ENCODE measurements at places on chromosomes 1 and 21. TPM values are rescaled to one million over a fixed set of nuclear protein-coding genes. Genes with fewer than 3 reads are reported as not detected.
A peak's percentile ranks its signal among the peaks of the same experiment; 100 is the strongest.

DNA sequence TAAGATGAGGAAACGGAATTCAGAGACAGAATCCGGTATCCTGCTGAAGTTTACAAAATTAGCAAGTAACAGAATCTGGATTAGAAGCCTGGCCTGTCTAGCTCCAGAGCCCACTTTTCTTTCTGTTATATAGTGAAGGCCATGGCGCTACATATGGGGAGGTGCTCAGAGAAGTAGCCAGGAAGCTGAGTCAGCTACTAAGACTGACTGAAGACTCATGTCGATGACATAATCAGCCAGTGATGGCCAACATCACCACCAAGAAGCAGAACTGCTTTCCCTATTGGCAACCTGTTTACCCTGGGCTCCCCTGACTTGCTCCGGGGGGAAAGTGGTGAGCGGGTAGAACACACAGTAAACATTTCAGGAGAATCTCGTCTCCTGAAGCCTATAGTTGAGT, 18.8 kb downstream of the LRRC52 start:
- DNase-seq = peak; percentile 37

DNA sequence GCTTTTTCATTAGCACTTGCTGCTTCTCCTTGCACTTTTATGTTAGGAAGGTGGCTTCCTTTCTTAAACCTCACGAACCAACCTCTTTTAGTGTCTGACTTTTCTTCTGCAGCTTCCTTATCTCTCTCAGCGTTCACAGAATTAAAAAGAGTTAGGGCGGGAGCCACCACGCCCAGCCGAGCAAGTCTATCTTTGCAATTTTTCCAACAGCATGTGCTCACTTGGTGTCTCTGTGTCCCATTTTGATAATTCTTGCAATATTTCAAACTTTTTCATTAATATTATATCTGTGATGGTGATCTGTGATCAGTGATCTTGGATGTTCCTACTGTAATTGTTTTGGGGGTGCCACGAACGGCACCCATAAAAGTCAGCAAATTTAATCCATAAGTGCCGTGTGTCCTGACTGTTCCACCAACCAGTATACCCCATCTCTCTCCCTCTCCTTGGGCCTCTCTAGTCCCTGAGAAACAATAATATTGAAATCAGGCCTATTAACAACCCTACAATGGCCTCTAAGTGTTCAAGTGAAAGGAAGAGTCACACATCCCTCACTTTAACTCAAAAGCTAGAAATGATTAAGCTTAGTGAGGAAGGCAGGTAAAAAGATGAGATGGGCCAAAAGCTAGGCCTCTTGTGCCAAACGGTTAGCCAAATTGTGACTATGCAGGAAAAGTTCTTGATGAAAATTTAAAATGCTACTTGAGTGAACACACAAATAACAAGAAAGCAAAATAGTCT, 15.9 kb upstream of the ITPKB start:
- no peak for DNase-seq

DNA sequence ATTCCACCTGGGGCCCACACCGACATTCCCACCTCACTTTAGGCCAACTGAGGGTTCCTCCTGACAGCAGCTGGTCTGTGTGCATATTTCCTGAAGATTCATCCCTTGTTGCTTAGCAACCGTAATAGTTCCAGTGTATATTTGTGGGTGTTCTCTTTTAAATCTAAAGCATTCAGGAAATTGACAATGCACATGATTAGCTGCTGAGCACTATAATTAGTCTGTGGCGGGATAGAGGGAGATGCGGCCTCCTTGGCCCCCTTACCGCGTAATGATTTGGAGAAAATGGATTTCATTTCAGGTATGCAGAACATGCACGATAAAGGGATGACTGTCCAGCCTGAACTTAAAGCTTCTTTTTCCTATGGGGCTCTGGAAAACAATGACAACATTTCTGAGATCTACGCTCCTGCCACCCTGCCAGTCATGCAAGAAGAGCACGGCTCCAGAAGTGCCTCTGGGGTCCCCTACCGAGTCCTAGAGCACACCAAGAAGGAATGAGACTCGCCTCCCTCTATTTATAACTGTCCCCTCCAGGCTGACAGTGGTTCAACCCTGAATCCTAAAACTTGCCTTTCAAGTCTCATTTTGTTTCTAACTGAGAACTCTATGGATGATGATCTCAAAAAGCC, 33.8 kb upstream of the RCAN3 start:
- DNase-seq = peak; percentile 19

DNA sequence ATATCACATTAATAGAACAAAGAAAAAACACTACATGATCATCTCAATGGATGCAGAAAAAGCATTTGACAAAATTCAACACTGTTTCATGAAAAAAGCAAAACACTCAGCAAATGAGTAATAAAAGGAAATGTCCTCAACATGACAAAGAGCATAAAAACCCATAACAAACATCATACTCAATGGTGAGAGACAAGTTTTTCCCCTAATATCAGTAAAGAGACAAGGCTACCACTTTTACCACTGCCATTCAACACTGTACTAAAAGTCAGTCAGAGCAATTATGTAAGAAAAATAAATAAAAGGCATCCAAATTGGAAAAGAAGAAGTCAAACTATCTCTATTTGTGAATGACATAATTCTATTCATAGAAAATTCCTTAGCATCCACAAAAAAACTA, 64.3 kb downstream of the ZNF644 start:
- DNase-seq = peak; percentile 18

The TMEM125 gene
- total RNA-seq = not detected

The NR1I3 gene
- total RNA-seq = not detected

DNA sequence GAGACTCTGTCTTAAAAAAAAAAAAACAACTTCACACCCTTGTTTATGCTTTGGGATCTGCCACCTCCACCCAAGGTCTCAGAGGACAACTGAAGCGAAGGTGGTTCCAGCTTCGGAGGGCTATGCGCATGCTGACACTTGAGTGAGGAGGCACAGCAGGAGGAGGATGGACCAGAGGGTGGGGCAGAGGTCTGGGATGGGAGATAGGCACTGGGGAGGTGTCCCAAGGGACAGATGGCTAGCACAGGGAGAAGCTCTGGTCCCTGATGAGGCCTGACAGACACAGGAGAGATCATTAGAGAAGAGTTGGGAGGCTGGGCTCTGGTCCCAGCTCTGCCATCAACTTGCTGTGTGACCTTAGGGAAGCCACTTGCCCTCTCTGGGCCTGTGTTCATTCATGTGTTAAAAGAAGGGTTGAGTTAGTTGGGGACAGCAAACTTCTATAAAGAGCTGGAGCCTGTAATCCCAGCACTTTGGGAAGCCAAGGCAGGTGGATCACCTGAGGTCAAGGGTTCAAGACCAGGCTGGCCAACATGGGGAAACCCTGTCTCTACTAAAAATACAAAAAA, 16.8 kb downstream of the E2F2 start:
- no peak for DNase-seq

DNA sequence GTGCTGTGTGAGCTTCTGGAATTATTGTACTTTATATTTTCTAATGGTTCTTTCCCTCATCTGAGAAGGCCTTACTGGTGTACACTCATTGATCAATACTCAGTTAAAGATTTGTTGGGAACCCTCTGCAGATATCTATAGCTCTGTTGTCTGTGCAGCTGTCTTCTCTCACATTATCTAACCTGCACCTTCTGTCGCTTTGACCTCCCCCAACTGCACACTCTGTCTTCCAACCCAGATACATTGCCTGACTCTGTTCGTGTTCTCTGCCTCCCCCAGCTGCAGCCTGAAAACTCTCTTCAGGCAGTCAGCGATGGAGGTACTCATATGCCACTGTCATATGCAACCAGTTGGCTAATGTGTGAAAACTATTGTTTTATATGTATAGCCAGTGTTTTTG, 334.3 kb downstream of the NCAM2 start:
- DNase-seq = no peak

The SCAF4 gene
- 3.2 TPM for total RNA-seq

The ATP1A4 gene
- not detected for total RNA-seq

- peak; percentile 67 for DNase-seq
These were observed 12.7 kb downstream of the GPR3 start for GRCh38 chr1:27405074-27405473.

DNA sequence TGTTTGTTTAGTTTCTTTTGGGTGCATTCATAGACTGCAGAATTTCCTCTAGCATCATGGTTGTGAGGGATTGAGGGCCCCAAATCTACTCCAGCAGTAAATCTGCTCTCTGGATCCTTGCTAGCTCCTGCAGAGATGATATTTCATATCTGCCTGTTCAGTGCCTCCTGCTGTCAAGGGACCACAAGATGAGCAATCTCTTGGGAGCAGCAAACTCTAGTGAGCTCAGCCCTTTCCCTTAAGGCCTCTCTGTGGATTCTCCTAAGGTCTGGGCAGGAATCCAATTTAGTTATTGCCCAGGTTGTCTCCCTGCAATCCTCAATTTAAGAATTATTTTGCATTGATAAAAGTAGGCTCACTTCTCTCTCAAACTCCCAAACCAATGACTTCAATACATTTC, 76.9 kb downstream of the RGS18 start:
- no peak for DNase-seq

The RAB7B gene
- 2.8 TPM for total RNA-seq

DNA sequence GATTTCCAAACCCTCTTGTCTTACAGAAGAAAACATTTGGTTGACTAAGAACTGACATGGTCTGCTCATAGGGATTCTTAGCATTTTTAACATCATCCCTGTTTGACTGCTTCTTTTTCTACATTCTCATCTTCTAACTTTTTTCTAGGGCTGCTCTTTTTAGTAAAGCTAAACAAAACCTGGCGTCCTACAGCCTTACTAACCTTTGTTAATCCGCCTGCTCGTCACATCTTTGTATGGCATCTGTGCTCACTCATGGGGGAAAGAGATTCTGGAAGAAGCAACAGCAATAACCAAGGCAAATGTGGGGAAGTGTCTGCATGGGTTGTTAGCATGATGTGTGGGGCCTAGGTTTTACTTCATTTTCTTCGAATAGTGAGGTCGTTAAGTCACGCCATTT, 92.0 kb downstream of the KIF1B start:
- no peak for DNase-seq

GRCh38 chr21:28604946-28605537, 387.6 kb downstream of the LTN1 start:
- no peak for DNase-seq

The NKAIN1 gene
- not detected for total RNA-seq

The SIK1 gene
- under 0.01 TPM for total RNA-seq

GRCh38 chr21:30924146-30924700, 42.8 kb upstream of the KRTAP11-1 start:
- DNase-seq = no peak

GRCh38 chr1:32767641-32768040, 49.5 kb downstream of the YARS1 start:
- DNase-seq = peak; percentile 68

All from GM23248 (cell line).